ENCODE measurements at places on chromosomes 6 and 20.

- DNase-seq, result no peak
Observed at GRCh38 chr20:430091-430999, 22.2 kb downstream of the RBCK1 start.

GRCh38 chr6:136549300-136550044 is 750 bp downstream of the MAP7 start:
- no peak for DNase-seq

GRCh38 chr20:63572788-63573646 is 1.0 kb downstream of the HELZ2 start:
- no peak for DNase-seq

GRCh38 chr6:57138026-57138425 is 34.1 kb upstream of the BAG2 start:
- DNase-seq, result no peak

GRCh38 chr6:4861564-4861963 is 85.4 kb downstream of the CDYL start:
- DNase-seq, result no peak

- peak; percentile 58 for DNase-seq
Observed at GRCh38 chr6:41602864-41603608, 35.2 kb upstream of the MDFI start.

- DNase-seq, result no peak
Observed at GRCh38 chr6:48744948-48745347, 634.0 kb upstream of the PTCHD4 start.

- no peak for DNase-seq
Observed at GRCh38 chr6:79894939-79895338, 52.4 kb downstream of the ELOVL4 start.

GRCh38 chr6:158143700-158144099 is 24.4 kb downstream of the SERAC1 start:
- DNase-seq, result no peak

DNA sequence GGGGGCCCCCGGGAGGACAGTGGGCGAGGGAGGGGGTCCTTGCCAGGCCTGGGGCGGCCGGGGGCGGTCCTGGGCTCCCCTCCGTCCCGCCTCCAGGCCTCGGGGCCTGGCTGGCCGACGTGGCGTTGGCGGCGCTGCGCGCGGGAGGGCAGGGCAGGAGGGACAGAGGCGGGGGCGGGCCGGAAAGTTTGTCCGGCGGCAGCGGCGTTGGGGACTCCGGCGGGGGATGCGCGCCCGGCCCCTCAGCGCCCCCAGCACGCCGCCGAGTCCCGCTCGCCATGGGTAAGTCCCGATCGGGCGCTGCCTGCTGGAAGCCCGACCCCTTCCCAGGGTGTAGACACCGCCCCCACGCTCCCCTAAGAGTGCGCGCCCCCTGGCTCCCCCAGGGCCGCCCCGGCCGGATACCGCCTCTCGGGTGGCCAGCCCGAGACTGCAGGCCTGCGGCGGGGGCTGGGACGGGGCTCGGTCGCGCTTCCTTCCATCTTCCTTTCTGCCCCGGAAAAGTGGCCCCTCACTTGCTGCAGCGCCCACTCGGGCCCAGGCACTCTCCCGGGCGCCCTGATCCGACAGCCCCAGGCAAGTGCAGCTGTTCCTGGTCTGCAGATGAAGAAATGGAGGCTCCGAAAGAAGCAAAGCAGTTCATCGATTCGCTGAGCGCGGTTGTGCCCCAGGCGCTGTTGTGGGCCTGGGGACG is at the start of gene SLC2A10:
Gene SLC2A10, plus strand, starts transcription at position 191 of the 694 bp plus-strand sequence. Its CDS starts 88 bp downstream, at position 279.
- DNase-seq, result no peak

- DNase-seq, result no peak
Observed at GRCh38 chr20:50798650-50799049, 3.8 kb downstream of the BCAS4 start.

DNA sequence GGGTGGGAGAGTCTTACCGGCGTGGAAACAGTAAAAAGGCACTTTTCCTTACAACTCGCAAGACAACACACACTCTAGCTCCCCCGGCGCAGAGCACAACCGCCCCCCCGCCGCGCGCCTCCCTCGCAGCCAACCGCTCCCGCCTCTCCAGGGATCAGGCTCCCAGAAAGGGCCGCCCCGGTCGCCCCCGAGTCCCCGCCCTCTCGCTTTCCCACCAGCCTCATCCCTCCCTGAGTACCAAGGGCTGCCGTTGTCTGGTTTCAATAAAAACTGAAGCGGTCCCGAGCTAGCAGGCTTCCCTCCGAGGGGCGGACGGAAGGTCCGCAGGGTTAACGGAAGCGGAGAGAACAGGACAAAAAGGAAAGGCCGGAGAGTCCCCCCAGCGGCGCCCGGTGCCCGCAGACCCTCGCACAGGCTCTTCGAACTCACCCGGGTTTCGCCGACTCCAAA is 804 bp downstream of the ELOVL5 start:
- peak; percentile 43 for DNase-seq

DNA sequence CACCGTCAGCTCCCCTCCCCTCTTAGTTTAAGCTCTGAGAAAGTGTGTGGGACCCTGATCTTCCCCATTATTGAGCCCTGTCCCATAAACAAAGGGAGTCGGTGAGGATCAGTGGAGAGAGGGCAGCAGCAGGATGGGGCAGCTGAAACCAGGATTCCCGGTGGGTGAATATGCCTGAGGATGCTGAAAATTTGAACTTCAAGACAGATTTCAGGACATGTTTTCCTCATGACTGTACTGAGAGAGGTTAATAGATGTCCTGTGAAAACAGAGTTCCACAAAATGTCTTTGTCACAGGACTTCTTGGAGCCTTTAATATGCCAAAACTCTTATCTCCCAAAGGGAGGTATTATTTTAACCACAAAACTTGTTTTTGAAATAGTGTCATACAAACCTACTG is 53.5 kb upstream of the SLC22A16 start:
- no peak for DNase-seq

DNA sequence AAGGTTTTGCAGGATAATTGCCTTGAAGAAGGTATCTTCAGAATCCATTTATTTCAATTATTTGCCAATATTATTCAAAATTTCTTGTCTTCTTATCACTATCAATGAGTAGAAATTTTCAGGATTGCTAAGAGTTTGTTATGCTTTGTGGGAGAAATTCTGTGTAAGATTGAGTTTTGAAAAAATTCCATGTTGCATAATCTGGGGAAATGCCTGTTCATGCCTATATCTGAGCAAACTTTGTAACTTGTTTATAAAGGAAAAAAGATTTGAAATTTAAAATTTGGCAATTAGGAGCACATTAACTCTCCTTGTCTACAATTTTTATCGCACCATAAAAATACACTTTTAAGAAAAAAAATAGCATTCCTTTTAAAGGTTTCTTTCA is 39.8 kb upstream of the EDN1 start:
- no peak for DNase-seq

DNA sequence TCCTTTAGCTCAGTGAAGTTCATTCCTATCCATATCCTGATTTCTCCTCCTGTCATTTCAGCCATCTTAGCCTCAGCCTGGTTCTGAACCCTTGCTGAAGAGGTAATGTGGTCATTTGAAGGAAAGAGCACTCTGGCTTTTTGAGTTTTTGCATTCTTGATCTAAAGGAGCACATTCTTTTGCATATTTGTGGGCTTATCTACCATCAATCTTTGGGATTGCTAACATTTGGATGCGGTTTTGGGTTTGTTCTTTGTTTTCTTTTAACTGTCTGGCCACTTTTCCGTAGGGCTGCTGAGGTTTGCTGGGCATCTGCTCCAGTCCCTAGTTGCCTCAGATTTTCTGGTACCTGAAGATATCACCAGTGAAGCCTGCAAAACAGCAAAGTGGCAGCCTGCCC is 238.3 kb downstream of the EPM2A start:
- DNase-seq, result no peak

DNA sequence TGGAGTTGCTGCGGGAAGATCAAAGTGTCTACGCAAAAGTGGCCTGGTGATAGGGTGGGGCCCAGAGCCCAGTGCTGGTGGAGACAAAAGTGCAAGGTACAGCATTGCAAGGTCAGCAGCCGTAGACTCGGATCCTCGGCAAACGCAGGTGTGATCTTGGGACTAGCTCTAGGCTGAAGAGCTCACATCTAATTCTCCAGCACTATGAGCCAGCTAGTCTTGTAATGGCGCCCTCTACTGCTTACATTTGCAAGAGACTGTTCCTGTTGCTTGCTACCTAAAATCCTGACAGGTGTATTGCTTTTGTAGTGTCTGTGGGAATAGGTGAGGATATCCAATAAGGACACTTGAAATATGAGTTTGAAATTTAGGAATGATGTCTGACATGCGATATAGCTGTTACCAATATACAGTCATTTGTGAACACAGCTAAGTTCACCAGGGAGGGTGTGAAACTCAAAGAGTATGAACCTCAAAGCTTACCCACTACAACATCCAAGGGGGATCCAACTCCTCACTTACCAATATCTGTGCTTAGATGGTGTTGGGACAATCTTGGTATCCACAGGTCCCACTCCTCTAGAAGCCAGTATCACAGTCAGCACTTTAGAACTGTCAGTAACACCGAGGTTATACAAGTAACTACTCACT is 58.4 kb downstream of the PDE7B start:
- peak; percentile 33 for DNase-seq

GRCh38 chr6:158519300-158519699 is 40.6 kb upstream of the TMEM181 start:
- no peak for DNase-seq

DNA sequence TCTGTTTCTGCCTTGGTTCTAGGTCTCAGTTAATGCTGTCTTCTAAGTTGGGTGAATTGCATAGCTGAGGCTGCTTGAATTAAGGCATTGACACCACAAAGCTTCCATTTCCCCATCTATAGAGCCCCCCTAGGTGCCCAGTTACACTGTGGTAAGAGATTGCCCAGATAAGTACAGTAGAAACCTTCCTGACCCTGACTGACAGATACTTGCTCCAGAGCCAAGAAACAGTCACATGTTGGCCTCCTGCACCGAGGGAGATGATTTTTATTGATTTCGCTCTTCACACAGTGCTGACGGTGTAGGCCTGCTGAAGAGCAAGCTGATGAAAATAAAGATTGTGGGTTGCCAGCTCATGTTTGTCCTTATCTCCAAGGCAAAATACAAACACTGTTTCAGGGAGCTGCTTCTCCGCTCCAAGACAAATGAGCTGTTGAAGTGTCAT is 67.9 kb downstream of the TRMT11 start:
- no peak for DNase-seq

DNA sequence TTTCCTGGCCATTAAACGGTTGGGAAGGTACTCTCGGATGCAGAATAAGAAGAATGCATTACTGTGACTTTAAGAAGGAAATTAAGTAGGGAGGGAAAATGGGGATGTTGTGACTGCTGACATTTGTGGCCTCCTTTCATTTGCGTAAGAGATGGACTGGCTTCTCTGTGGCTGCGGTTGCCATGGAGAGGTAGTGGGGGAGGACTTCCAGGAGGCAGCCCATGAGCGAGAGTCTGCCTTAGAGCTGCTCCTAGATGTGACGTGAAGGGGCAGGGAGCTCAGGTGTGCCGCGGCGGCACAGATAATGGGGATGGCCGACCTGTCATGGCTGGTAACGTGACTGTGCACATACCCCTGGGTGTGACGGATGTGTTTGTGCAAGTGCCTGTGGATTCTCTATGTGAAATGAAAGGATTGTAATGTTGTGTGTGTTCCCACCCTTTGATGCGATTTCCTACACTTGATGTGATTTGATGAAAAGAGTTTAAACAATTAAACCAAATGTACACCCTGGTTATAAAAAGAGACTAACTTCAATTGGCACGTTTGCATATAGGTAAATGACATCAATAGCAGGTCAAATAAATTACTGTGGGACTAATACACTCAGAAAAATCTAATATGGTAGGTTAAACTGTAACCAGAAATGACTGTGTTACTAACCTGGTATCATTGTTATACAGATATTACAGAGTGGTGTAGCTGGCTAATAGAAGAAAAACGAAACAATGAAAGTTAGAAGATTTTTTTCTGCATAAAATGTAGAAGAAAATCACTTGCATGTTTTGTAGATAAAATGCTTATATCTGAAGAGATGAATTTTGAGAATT is 48.9 kb downstream of the HIVEP1 start:
- DNase-seq, result peak; percentile 86

DNA sequence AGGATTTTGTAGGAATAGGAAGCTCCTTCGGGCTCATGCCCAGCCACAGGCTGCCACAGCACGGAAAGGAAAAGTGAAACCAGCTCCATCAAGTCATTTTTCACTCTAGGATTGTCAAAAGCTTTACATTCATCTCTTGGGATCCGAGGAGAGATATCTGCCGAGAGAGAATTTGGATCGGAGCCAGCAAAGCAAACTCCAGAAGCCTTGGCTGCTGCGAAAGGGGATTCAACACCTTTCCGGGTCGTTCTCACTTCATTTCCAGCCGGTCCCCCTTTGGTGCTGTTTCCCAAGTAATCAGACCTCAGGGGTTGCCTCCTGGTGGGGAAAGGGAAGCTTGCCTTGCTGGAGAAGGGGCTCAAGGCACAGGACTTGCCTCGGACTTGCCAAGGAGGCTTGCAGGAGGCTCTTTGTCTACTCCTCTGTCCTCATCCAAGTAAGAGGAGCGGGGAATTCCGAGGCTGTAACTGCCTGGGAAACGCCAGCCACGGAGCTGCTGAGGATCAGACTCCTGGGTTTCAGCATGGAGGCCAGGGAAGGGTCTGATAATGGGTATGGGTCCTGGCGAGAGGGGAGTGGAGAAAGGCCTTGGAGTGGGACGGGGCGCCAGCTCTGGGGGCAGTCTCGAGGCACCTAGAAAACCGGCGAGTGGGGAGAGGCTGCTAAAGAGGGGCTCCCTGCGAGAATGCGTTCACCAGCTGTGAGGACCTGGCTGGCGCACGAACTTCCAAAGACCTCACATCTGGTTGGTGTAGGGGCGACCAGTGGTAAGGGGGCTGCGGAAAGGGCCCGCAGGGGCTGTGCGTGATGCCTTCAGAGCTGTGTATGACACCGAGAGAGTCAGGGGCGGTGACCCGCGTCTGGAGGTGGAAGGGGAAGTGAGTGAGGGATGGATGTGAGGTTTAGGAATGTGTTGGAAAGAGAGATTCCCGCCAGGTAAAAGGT is 702 bp downstream of the ETV7 start:
- DNase-seq, result no peak

DNA sequence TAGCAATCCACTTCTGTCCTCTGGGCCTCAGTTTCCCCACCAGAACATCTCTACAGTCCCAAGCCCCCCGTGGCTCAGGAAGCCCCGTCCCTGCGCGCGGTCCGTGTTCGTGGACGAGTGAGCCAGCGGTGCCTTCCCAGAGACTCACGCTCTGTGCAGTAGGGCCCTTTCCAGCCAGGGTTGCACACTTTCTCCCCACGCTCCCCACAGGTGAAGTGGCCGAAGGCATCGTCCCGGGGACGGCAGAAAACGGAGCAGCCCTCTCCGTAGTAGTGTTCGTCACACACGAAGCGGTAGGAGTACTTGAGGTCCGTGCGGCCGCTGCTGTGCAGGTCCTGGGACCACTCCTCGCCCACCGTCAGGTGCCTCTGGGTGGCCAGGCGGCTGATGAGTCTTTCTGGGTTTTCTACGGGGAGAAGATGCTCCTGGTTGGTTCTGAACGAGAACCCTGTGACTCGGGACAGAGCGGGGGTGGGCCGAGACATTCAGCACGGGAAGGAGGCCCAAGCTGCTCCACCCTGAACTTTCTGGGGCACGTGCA is 2.7 kb downstream of the DLL1 start:
- DNase-seq, result no peak

DNA sequence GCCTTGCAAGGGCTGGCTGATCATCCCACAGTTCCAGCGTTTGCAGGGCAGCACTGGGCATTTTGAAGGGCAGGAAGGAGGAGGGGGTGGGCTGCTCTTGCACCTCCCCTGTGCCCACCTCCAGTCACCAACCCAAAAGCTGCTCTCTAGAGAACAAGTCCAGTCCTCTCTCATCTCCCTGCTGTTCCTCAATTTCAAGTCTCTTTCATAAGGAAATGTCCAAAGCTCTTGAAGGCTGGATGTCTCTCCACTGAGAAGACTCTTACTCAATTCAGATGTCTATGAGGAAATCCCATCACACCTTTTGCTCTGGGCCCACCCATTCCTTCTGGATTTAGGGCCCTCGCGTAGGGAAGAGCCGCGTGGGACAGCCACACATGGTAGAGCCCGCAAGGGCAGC is 31.7 kb downstream of the WRNIP1 start:
- no peak for DNase-seq

Data from T follicular helper cell (primary cell).